GM18507 (cell line): ENCODE measurements at places on chromosomes 7 and 10.

DNA sequence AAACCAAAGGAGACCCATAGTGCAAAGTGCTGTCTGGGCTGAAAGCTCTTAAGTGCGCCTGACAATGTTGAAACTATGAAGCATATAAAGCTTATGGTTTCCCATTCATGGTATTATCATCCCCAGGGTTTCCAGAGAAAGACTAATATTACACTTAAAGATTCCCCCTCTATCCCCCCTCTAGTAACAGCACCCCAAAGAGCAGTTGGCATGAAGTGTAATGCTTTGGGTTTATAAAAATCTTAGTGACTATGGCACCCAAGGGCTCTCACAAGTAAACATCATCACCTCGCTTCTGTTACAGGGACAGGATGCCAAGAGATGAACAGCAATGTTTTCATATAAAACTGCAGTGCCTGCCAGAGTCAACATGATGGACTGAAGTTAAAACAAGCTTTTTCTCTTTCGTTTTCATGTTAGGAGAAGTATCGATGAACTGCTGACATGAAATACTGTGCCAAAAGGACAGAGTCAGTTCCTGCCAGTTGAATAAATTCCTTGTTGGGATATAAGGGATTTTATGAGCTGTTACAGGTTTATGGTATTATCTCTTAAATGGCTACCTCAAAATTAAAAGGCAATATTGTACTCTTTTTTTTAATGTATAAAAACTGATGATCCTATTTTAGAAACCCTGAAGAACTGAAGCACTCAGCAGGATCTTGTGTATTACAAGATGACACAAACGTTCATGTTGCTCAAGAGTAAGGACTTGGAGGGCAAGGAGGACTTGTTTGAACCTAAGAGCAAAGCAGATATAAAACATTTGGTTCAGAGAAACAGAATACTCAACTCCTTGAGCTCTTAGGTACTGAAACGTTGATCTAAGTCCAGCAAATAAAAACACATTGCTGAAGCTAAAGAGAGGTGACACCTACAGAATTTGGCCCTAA, 203.7 kb upstream of the IMMP2L start:
- no peak for DNase-seq

GRCh38 chr10:2650328-2650727, 417.0 kb upstream of the PFKP start:
- no peak for DNase-seq

GRCh38 chr7:24403557-24403956, 119.6 kb downstream of the NPY start:
- DNase-seq = no peak

DNA sequence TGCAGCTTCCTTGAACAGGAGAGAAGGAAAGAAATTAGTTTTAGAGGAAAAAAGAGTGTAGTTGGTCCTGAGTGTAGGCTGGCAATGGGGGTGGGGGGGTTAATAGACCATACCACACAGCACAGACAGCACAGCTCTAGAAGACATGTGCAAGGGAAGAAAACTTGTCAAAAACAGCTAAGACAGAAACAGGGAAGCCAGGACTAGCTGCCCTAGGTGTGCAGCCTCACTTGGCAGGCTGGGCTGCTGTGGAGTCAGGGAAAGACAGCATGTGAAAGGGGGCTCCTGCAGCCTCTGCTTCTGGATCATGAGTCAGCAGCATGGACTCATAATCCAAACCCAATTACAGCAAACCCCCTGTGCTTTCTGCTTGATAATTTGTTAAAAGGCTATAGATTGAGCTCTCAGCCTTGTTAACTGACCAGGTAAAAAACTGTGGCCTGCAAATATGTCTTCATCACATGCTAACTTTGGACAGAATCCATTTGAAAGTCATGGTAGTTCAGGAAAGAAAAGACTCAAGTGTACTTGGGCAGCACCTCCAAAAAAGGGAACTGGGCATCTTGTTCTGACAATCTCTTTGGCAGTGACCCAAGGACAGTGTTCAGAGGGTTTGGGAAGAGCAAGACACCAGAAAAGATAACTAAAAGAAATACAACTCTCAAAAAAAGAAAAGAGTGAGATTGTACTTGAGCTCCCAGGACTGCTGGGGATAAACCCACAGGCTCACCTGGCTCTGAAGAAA, 142.2 kb upstream of the VWC2 start:
- no peak for DNase-seq

DNA sequence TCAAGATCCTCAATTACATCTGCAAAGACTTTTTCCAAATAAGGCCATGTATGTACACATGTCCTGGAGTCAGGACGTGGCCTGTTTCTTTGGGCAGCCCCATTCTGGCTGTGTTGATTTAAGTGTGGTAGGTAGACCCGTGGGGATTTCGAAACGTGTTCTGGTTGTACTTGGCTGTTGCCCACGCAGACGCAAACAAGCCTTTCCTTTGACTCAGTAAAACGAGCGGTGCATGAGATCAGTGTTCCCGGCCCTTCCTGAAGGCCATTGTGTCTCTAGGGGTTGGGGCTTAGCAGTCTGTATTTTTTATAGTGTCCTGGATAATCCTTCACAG, 64.8 kb upstream of the DNAJB6 start:
- DNase-seq = no peak

DNA sequence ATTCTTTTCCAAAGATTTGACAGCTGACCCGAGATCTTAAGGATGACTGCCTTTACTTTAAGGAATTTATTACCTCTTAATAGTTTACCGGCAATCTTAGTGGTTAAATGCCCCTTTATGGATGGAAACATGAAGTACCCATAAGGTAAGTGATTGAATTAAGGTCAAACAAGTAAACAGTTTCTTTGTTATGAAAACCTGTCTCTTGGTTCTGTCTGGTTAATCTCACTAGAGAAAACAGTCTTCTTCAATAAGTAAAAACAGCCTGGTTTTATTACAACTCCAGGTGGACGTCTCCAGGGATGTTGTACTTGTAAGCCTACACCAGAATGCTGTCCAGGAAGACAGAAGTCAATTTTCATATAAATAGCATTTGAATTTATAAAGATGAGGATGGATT, 161.8 kb upstream of the MTPN start:
- DNase-seq = no peak

DNA sequence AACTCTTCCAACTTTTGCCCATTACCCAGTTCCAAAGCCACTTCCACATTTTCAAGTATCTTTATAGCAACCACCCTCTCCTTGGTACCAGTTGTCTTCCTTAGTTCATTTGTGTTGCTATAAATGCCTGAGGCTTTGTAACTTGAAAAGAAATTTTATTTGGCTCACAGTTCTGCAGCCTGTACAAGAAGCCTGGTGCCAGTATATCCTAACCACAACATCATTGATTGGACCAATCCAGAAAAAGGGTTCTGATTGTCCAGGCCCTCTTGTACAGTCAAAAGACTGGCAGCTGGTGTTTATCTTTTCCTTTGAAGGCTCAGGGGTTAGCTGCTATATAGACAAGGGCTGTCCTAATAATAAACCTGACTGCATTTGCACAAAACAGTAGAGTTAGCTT, 21.1 kb upstream of the ABCC2 start:
- DNase-seq = no peak

- DNase-seq = no peak
Measured at GRCh38 chr10:47379445-47379785, 4.7 kb downstream of the ZNF488 start.

DNA sequence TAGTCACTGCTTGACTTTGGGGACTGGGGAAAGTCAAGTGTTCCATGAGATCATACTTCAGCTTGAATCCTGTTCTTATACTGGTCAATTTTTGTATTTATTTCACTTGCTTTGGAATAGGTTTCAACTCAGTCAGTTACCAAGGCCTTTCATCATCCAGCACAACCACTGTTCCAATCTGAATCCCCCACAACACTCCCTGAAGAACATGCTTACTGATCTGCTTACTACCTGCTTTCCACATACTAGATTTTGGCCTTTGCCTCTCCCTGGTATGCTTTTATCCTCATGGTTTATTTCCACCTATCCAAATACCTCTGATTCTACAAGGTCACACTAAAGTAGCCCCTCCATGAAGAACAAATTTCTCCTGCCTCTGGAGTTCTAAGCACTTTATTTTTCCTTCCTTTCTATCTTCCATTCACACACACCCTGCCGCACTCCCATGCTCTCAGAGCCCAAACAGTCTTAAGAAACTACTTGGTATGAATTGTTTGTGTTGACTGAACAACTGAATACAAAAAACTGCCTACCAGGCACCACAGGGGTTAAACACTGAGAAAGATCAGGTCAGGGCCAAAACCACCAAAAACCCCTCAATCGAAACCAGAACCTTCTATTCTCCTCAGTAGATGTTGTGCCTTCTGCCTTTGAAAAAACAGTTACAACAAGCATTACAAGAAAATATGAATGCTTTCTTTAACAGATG, 178.1 kb downstream of the AVL9 start:
- no peak for DNase-seq

DNA sequence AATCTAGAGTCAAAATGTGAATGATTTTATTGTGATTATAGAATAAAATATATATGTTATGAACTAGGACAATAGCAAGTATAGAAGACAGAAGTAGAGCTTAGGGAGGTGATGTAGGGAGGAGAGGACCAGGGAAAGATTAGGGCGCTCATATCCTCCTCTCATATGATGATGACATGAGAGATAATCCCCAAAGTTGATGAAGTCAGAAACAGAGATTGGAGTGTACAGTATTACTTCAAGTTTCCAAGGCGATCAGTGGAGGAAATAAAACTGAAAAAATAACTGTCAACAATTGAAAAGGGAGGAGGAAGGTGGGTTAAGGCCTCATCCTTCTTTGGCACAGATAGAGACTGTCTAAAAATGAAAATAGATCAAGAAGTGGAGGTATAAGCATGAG, 14.9 kb downstream of the MACROH2A2 start:
- no peak for DNase-seq

DNA sequence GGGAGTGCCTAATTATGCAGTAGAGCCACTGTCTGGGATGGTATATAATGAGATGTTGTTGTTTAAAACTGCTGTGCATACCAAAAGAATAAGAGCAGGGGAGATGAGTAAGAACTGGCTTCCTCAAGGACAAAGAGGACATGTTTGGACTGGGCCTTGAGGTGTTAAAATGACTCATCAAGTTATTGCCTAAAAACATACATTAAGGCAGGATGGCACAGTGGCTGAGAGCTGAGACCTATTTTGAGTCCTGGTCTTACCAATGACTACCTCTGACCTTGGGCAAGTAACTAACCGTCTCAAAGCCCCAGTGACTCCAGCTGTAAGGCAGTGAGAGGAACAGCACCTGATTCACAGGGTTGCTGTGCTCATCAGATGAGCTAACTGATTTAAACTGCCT, 71.1 kb downstream of the CFAP58 start:
- peak; percentile 23 for DNase-seq

DNA sequence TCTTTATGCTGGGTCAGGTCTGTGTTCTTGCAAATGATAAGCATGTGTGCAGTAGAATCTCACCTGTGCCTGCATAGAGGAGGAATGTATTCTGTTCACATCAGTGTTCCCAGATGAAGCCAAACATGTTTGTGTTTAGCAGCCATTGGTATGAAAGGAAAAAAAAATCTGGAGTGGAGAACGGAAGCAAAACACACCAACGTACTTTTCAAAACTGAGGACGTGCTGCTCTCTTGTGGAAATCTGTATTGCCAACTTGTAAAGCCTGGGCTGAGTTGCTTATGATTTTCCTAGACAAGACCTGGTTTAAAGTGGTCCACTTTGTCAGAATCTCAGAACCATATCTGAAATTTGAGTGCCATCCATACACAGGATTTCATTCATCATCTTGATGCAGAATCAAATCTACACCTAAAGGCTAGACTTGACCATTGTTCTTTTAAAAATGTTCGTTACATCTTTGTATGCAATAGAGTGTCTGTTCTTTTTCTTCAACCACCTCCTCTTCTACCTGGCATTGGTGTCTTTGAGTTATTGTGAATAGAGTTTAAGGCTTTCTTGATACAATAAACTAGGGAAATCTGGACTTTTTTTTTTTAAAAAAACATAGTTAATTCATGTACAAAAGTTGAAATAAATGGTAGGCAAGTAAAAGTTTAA, 367.7 kb downstream of the PHF14 start:
- DNase-seq = no peak

DNA sequence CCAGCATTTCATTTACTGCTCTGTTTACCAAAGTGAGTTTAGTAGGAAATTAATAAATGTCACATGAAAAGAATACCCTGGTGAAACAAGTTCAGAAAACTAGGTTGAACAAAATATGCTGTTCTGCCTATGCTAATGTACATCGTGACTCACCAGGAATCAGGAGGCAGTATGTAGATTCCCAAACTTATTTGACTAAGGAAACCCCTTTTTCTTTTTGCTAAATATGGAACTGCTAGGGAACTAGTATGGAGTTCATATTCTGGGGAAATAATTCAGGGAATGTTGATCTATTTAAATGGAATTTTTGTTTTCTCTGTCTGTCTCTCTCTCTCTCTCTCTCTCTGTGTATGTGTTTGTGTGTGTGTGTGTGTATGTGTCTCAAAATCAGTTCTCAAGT, 49.9 kb upstream of the EXOC4 start:
- DNase-seq = no peak

GRCh38 chr7:89549768-89550167, 604.5 kb upstream of the STEAP1 start:
- DNase-seq = no peak

GRCh38 chr10:67782530-67782929, 55.5 kb downstream of the DNAJC12 start:
- no peak for DNase-seq

- no peak for DNase-seq
Measured at GRCh38 chr10:79189853-79190435, 121.2 kb downstream of the ZMIZ1 start.

DNA sequence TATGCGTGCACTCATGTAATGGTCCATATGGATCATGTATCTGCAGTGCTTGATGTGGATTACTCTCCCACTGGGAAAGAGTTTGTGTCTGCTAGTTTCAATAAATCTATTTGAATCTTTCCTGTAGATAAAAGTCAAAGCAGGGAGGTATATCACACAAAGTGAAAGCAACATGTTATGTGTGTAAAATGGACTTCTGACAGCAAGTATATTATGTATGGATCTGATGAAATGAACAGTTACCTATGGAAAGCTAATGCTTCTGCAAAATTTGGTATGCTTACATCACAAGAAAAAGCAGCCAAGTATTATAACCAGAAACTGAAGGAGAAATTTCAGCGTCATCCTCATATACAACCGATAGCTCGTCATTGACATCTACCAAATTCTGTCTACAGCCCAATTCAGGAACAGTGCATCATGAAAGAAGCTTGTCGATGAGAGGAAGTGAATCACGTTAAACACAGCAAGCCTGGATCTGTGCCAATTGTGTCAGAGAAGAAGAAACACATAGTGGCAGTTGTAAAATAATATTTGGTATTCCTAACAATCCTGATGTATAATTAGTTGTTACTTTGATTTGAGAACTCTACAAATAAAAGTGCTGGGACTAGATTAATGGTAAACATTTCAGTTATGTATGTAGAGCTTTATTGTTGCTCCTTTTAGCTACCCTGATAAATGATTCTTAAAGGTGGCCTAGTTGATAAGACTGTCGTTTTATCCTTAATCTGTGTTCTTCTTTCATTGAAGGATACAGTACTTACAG, 14.2 kb upstream of the SYPL1 start:
- DNase-seq = no peak

- no peak for DNase-seq
Measured at GRCh38 chr7:73466112-73466511, 32.5 kb downstream of the FZD9 start.
